ENCODE measurements at places on chromosomes 4 and X.

DNA sequence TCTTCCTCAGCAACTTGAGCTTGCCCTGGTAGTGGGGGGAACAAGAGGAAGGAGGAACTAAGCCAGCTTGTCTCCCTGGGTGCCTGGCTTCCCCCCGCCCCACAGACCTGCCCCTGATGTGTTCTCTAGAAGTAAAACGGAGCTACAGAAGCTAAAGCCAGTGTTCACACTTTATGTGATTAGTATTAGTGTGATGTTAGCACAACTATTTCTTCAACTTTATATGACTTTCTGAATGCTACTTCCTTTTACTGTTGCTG is 10.7 kb downstream of the RGS12 start:
- DNase-seq, result no peak

DNA sequence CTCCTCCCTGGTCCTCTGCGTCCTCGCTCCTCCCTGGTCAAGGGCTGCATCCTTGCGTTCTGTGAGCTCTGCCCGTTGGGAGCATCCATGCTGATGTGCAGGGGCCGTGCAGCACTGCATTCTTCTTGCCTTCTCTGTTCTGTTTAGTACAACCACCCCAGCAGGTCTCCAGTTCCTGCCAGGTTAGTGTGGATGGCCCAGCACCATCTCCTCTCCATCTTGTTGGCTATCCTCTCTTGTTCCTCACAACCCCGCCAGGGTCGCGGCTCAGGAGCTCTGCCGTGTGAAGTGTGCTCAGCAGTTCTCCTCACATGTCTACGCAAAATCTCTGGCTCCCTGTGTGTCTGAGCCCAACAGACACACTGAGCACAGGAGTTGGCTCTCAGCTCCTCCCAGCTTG is 10.4 kb upstream of the MAEA start:
- DNase-seq, result no peak

GRCh38 chr4:8762356-8762755 is 109.3 kb downstream of the HMX1 start:
- DNase-seq, result no peak

DNA sequence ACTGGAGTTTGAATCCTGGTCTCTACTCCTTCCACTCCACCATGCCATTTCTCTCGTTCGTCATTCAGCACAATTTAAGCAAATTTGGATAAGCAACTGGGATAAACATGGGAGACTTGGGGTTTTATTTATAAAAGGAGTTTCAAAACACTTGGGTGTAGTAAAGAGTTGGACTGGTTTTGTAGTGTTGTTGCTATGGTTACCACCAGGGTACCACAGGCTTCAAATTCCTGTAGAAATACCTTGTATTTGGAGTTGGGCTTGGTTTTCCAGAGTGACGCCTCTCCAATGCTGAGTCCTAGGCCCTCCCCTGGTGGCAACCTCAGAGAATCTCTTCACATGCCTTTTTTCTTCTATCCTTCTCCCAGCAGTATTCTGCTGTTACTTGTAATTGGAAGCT is 27.9 kb upstream of the PHOX2B start:
- no peak for DNase-seq

GRCh38 chrX:42096265-42096920 is 173.0 kb upstream of the CASK start:
- DNase-seq, result peak; percentile 24

GRCh38 chr4:152316969-152317368 is 218.9 kb downstream of the FBXW7 start:
- DNase-seq, result no peak

GRCh38 chr4:25792200-25792791 is 70.5 kb downstream of the SEL1L3 start:
- no peak for DNase-seq

GRCh38 chrX:82764521-82764920 is 743.6 kb upstream of the POU3F4 start:
- DNase-seq, result no peak

DNA sequence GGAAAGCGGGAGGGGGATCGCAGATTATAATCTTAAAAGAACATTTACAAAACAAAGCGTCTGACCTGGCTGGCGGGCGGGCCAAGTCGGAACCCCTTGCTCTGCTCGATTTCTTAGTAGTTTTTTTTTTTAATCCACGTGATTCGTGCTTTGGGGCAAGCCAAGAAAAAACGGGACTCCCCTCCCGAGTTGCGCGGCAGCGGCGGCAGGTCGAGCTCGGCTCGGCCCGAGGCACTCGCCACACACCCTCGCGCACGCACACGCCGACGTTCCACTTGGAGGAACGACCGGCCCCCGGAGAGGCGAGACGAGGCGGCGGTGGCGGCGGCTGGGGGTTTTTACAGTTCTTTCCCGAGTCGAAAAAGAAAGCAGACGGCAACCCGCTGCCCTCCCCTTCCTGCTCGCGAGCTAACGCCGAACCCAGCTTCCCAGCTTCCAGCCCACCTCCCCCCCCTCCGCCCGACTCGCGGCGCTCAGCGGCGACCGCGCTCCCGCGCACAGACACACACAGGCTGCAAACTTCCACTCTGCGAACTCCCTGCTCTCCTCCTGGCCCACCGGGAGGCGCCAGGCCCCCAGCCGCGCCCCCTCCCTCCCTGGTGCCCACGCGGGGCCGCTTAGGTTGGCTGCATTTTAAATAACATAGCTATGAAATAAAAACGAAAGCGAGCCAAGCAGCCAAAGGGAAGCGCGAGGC is 1.2 kb downstream of the BCOR start:
- DNase-seq, result no peak

GRCh38 chr4:62342346-62342745 is 1142.2 kb downstream of the ADGRL3 start:
- no peak for DNase-seq

DNA sequence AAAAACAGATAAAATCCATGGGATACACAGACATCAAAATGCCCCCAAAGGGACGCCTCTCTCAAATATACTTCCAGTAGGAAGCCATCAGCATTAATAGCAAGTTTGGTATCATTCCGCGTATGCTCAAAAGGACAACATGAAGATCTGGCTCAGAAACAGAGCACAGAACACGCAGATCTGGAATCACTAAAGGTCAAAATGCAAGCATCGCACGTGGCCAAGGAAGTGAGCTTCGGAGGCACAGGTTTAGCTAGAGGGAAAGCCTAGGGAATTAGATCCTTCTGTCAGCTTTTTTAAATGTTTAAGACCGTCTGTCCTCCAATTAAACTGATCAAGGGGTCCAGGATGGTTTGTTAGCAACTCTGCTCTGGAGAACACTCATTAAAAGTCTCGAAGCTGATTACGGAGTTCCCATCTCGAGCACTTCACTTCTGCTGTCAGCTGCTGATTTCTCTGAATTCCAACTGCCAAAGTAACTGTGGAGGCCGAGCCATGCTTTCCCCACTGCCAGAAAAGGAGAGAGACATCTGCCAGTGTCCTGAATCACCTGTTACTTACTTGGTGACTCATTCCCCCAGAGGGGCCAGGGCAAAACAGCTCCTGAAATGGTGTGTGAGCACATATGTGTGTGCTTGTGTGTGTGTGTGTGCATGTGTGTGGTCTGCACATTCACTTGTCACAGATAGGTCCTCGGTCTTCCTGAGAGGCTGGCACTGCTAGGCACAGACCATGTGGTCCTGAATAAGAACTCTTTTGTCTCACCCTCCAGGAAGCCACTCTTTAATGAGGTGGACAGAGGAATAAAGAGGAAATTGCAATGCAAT is 177.7 kb upstream of the PPARGC1A start:
- DNase-seq, result no peak

Measured in CMK (cell line).